ENCODE measurements at places on chromosomes 3 and 15.

- no peak for DNase-seq
Measured at GRCh38 chr15:83850501-83851245, 196.8 kb downstream of the ADAMTSL3 start.

DNA sequence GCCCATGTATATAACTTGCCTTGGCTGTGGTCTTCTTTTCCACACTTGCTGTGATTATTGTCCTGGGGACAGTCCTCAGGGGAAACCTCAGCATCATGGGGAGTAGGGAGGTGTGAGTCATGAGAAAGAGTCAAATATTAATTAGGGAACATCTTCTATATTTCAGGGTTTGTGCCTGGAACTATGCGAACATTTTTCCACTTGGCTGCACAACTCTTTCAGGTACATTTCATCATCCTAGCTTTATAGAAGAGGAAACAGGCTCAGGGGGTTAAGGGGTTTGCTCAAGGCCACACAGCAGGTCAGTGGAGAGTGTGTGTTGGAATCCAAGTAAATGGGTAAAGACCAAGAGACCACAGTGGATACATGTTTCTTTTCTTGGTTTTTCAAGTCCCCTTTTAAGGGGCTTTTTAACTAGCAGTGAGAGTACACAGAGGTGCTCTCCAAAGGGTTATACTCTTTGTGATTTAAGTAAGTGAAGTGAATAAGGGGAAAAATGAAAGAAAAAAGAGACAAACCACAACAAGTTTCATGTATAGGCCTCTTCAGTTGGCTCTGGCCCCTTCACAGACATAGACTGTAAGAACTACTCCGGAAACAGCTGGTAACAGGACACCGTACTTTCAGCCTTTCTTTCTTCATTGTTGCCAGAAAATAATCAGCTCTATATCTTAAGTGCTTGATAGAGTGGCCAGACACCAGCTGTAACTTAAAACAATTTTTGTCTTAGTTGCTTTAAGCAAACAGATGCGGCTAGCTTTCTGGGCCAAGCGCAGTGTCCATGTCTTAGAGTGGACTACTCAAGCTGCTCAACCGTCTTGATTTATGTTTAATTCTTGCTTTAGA is 64.6 kb downstream of the EEFSEC start:
- no peak for DNase-seq

DNA sequence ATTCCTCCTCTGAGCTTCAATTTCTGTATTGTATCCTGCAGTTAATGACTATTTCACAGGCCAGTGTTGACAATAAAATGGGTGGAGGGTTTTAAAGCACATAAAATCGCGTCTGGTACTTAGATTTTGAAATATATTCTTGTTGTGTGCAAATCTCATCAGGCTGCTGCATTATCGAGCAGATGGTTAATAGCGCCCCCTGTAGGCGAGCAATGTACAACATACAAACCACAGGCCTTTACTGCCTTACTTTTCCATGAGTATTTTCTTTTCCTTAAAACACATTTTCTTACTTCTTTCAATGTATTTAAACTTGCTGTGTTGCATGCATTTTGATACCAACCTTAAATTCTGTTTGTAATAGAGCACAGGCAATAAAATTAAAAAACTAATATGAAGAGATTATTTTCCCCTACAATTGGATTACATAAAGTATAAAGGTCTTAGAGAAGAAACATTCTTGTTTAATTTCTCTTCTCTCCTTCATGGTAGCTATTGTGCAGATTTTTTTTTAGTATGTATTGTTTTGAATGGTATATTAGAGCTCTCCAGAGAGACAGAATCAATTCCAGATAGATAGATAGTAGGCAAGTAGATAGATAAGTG is 608.4 kb downstream of the CADM2 start:
- no peak for DNase-seq

DNA sequence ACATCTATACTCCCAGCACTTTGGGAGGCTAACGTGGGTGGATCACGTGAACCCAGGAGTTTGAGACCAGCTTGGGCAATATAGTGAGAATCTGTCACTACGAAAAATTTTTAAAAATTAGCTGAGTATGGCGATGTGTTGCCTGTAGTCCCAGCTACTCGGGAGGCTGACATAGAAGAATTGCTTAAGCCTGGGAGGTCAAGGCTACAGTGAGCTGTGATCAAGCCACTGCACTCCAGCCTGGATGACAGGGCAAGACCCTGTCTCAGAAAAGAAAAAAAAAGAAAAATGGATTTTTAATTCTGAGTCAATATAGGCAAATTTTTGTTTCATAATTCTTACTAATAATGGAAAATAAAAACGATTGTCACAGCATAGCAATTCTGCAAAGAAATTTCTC is 13.3 kb downstream of the C3orf49 start:
- DNase-seq, result no peak
